Fibroblast of skin of scalp (primary cell): ENCODE measurements at places on chromosomes 6 and 20.

GRCh38 chr6:42294759-42295158 is 77.1 kb upstream of the MRPS10 start:
- DNase-seq = peak; percentile 44

GRCh38 chr6:33314515-33314942 is 651 bp upstream of the TAPBP start:
- peak; percentile 74 for DNase-seq

DNA sequence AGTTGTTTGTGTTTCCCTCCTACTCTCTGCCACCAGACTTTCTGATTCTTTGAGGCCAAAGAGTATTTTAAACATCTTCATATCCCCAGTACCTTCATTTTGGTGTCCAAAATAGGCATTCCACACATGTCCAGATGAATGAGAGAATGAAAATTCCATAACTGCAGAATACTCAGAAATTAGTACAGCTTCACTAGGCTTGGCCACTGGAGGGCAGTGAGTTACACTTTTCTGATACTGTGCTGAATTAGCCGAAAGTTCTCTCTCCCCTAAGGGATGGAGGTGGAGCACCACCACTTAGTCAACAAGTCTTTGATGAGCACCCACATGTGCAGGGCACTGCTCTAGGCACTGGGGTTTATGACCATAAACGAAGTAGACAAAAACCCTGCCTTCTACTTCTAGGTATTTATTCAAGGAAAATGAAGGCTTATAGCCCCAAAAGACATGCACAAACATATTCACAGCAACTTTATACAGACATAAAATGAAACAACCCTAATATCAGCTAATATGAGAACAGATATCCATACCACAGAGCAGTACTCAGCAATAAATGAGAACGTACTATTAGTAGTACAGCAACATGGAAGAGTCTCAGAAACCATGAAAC is 46.1 kb upstream of the TMEM217 start:
- DNase-seq = peak; percentile 57

GRCh38 chr6:53426667-53427270 is 78.0 kb upstream of the ELOVL5 start:
- no peak for DNase-seq

GRCh38 chr6:108133594-108134179 is 32.1 kb upstream of the NR2E1 start:
- peak; percentile 78 for DNase-seq

- DNase-seq = no peak
Observed at GRCh38 chr6:7747901-7748504, 22.1 kb downstream of the BMP6 start.

DNA sequence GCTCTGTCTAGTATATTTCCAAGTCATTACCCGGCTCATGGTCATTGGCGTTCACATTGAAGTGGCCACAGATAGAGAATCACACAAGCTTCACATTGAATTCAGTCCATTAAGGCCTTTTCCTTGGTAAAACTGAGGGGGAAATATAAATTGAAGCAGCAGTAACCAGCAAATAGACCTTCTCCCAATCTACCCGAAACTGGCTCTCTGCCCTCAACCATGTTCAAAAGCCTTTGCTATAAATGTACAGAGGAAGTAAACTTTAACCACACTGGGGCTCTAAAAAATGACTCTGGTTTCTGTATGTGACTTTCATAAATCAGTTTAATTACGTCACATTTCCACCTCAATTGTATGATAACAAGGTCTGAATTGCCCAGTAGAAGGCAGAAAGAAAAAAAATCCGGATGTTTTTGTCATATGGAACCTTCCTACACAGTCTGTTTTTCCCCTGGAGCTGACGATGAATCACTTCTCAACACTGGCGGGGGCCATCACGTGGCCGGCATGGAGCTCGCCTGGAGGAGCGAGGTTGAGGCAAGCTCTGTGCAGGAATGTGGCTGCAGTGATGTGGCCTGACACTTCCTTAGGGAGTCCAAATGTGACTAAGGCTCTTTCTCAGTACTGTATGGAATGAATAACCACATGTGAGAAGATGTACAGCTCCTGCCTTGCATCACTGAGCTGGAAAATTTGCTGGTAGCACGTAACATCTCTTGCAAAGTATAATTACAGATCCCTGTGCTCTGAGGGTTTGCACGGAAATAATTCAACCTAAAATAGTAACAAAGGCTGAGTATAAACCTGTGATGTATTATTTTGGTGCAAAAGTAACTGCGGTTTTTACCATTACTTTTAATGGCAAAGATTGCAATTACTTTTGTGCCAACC is 58.6 kb upstream of the SNX9 start:
- peak; percentile 100 for DNase-seq
